ENCODE measurements at places on chromosomes 2 and 18. TPM values are rescaled to one million over a fixed set of nuclear protein-coding genes. Genes with fewer than 3 reads are reported as not detected.
A peak's percentile ranks its signal among the peaks of the same experiment; 100 is the strongest.

DNA sequence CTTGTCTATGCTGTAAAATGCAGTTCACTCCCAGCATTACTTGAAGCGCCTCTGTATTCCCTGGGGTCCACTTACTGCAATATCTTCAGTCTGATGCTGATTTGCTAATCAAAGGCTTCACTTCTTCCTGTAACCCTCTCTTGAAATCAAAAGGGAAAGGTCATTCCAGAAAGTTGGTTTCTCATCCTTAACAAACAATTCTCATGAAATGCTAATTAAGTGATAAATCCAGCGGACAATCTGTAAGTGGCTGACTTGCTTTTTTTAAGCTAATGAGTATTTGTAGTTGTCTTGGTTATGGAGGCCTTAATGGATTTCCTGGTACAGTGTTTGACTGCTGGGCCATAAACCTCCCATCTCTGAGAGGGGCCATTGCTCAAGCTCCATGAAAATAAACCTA is 499.6 kb upstream of the HS6ST1 start:
- DNase-seq = no peak

GRCh38 chr2:167924556-167924955 is 322.8 kb downstream of the STK39 start:
- DNase-seq = no peak

Gene IL1A
- total RNA-seq = 5.4 TPM

Gene CRYBA2
- total RNA-seq = not detected

DNA sequence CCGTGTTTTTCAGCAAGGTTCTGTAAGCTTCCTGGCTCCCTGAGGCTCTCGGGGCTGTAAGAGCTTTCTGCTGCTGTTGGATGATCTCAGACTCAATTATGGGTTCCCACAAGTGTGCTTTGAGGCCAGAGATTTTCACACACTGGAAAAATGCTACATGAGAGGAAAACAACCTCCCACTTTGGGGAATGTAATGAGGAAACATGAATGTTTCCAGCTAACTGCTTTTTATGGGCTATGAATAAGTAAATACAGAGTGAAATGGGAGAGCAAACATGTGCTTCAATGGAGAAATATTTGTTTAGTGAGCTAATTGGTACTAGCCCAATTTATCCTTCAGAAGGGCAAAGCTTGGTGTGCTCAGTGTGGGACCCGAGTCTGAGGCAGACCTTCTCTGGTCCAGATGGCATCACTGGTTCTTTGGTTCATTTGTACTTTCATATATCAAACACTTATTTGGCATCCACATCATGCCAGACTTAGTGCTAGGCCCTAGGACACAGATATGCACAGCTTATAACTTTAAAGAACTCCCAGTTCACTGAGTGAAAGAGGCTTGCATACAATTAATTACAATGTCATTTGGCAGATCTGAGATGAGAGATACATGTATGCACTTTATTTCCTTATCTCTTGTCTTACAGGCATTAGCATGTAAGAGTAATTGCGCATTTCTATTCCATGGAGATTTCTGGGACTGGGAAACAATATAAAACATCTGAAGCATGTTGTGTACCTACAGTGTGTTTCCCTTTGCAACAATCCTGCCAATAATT is 248.8 kb downstream of the RDH14 start:
- DNase-seq = no peak

Gene PCBP1
- 475 TPM for total RNA-seq

Gene FBXO15
- total RNA-seq = 0.60 TPM

DNA sequence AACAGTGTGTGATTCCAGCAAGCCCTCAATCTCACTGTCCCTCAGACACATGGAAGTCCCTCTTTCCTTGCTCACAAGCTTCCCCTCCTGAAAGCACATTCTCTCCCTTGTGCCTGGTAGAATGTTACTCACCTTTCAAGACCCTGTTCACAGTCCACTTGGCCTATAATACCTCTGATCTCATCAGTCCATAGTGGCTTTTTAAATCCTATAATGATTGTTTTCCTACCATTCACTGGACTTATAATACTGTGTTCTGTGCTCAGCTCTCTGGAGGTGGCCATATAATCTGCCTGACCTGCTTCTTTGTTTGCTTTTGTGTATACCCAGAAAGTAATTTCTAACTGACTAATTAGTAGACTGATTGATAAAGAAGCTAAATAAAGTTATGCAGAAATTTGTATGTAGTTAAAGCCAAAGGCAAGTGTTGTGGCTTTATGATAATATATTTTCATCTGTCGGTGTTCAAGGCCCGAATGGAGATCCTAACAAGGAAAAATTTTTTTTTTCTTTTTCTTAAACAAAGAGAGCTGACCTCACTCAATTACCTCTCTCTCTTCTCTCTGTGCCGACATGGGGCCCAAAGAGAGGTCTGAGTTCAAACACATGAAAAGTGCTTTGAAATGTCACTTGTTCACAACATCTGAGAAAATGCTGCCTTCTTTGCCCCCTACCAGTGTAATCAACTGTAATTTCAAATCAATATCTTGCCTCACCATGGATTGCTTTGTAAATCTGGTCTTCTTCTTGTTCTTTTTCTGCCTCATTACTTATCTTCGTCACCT is 1033.0 kb upstream of the PIK3C3 start:
- DNase-seq = no peak

Gene GPR39
- total RNA-seq = not detected

DNA sequence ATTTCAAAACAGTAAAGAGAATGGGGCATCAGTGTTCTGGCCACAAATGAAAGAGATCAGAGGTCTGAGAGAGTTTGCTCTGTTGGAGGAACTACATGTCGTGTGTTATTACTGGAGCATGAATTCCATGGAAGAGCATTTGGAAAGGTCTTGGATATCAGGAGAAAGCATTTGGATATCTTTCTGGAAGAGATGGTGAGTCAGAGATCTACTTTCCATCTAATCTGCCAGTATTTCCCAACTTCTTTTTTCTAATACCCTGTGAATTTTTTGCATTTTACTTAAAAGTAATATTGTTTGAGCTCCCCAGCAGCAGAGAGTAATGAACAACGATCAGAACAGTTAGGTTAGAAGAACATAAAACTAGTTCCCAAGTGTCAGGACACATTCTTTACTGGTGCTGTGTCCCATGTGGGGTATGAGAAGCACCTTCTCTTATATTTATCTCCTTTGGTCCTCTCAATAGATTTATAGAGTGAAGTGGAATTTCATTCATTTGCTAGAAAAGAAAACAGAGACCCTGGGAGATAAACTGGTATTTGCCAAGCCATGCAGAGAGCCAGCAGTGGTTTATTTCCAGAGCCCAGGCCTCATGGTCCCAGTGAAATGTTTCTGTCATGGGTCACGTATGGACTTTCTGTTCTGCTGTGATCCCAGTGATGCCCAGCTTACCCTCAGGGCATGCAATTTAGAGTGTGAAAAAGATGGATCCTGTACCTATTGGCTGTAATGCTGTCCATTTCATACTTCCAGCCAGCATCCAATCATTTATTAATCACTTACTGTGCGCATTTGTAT is 130.8 kb upstream of the NT5C1B start:
- no peak for DNase-seq

GRCh38 chr18:31050635-31051034 is 8.1 kb upstream of the DSC3 start:
- no peak for DNase-seq

- no peak for DNase-seq
These were observed 106.0 kb upstream of the MAP3K20 start for GRCh38 chr2:172969609-172970008.

- DNase-seq = no peak
These were observed 247.8 kb downstream of the EIPR1 start for GRCh38 chr2:3129867-3130266.

DNA sequence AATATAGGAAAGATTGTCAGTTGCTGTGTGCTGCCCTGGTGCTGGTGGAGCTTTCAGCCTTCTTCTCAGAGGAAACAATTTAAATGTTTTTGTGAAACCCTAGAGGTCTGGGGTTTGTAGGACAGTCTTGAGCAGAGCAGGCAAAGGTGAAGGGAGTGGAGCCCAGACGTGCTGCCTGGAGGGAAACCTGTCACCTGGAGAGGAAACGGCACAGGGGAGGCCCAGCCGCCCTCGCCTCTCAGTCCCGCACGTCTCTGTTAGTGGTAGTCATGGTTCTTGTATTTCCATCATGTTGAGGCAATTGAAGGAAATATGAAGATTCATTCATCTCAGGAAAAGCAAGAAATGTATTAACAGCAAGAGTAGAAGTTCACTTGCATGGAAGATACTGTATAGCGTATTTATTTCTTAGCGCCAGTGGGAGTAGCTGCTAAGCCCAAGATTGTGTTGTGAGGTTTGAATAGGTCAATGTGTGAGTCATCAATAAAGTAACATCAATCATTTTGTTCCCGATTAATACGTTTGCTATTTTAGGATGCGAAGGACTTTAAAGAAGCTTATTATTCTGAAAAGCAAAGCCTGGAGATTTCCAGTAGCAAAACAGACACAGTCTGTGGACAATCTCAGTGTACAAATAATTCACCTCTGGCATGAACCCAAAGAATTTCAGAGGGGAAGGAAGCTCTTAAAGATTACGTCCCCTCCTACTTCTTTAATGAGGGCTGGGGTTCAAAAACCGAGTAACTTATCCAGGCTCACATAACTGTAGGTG is 70.4 kb downstream of the LRRFIP1 start:
- DNase-seq = no peak

Gene KCNG2
- total RNA-seq = not detected

Gene LRATD1
- not detected for total RNA-seq

GRCh38 chr18:13547347-13547746 is 179.0 kb downstream of the FAM210A start:
- DNase-seq = no peak

- DNase-seq = no peak
These were observed 10.3 kb downstream of the ZC3H15 start for GRCh38 chr2:186496401-186496800.

DNA sequence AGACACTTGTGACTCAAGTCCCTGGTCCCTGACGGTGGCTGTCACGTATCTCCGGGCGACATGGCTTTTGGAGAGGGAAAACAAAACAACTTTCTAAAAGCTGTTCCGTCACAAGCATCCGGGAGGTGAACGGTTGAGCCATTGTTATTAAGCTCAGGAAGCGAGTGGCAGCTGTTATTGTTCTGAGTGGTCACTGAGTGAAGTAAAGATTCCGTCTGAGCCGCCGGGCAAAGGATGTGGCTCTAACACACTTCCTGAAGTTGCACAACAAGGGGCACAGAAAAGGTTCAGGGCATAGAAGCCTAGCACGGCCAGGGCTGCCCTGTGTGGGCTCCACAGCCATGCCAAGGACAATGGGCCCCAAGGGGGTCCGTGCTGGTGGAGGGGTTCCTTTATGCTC is 24.3 kb downstream of the INPP5D start:
- peak; percentile 81 for DNase-seq

- no peak for DNase-seq
These were observed 28.3 kb downstream of the TCF4 start for GRCh38 chr18:55559739-55560138.

DNA sequence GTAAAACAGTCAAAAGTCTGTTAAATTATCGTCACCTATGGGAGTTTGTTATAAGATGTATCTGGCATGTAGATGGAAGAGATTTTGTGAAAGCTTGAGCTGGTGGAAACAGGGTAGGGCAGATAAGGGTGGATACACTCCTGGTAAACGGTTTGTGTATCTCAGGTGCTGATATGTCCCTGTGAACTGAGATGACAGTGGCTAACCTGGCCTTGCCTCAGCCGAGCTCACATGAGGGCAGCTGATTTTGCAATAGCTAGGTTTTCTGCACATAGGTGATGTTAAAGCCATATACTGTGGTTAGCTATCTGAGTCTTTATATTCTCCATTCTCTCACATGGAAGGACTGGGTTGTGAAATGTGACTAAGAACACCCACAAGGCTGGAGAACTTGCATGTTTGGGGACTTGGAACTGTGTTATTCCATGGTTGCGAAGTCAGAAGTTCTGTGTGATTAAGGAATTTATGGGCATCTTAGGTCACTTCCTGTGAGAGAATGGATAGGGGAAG is 205.1 kb downstream of the TPGS2 start:
- no peak for DNase-seq

Gene SKA1
- total RNA-seq = 44.6 TPM

GRCh38 chr2:43824512-43824911 is 14.1 kb downstream of the ABCG5 start:
- no peak for DNase-seq

- no peak for DNase-seq
These were observed 7.6 kb downstream of the FZD5 start for GRCh38 chr2:207762146-207762545.

GRCh38 chr18:63297687-63298399 is 21.7 kb downstream of the BCL2 start:
- no peak for DNase-seq

GRCh38 chr2:7508296-7508943 is 591.2 kb downstream of the RNF144A start:
- DNase-seq = no peak

- no peak for DNase-seq
These were observed 55.7 kb downstream of the CCDC93 start for GRCh38 chr2:117958186-117958585.

DNA sequence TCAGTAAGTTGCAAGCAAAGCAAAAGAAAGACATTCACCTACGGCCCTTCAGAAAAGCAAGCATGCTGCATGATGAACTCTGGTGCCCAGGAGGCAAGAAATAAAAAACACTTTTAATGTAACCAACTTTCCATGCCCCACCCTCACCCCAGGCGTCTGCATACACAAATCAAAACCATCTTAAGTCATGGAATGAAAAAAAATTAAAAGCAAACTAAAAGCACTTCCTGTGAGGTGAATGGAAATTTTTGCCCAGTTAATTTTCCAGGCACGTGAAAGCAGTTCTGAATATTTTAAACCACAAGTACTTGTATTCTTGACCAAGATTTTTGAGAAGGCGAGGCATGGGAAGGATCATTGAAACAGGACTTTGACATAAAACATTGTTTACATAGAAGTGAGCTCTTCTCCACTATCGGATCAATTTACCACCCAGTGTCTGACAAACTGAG is 2.5 kb upstream of the ICOS start:
- peak; percentile 52 for DNase-seq
